CD8-positive, alpha-beta memory T cell (primary cell): ENCODE measurements at places on chromosomes 2 and 18.

DNA sequence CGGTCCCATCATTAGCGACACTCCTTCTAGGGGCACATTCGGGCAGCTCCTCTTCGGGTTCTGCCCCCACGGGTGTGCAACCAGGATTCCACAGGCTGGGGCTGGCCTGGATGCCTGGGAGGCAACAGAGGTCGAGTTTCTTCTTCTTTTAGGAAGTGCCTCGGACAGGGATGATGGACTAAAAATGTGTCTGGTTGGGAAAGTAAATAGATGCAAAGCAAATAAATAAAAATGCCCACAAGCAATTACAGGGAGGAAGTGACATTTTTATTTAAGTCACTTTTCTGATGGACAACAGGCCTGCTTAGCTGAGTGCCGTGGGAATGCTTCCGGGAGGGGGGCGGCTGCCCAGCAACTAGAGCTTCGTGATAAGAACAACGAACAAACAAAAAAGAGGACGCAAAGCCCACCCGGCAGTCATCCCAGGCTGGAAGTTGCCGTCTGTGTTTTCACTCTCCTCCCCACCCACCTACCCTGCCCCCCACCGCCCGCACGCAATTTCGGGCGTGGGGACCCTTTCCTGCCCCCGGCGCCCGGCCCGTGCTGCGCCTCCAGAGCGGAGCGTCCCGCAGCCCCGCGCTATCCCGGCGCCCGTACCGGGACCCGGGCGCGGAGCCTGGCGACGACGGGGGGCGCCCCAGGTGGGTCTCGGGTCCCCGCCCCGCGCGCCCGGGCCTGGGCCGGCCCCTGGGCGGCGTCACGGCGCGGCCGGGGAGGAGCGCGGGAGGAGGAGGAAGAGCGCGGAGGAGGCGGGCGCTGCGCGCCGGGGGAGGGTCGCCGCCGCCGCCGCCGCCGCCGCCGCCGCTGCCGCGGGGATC, 412 bp upstream of the NCK2 start:
- peak; percentile 66 for DNase-seq

DNA sequence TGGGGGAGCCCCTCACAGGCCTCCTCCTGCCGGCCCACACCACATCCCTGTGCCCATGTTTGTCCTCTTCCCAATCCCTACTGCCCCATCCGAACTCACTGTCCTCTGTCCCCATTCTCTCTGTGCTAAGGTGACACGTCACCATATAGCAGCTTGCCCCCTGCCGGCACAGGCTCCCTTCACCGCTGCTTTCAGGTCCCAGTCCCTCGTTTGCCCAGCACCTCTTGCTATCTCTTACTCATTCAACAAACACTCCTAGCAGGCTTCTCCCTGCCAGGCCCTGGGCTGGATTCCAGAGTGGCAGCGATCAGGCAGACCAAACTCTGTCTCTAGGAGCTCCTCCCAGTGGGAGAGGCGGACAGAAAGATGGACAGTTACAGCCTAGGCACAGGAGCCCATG, 74.3 kb downstream of the TFCP2L1 start:
- DNase-seq, result no peak

DNA sequence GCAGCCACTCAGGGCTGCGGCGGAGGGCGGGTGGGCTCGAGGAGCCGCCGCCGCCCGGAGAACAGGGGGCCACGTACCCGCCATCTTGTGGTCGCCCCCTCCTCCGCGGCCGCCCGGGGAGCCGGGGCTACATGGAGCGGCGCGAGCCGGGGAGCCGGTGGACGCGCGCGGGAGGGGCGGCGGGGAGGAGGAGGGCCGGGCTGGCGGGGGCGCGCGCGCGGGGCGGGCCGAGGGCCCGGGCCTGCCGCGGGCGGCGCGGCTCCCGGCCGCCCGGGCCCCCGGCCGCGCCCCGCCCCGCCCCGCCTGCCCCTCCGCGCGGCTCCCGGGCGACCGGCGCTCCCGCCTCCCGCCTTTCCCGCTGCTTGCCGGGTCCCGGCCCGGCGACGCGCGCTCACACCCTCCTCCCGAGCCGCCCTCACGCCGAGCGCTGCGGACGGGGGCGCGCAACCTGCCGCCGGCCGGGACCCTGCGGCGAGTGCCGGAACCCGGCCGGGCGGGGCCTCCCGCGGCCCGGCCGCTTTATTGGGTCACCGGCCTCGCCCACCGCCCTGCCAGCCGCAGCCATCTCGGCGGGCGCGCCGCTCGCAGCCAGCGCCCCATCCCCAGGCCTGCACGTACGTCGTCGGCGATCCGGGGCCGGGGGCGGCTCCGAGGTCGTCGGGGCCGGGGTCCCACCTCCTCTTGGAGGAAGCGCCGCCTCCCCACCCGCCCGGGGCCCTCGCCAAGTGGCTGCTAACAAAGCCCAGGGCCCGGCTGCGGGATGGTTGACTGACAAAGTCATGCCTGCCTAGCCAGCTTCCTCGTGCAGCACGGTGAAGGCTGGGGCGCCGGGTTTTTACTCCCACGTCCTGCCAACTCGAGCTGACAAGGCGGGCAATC, at the start of gene PPP4R1:
Gene PPP4R1, minus strand, starts transcription at position 159 of the 879 bp plus-strand sequence. Its CDS starts 75 bp downstream, at position 84.
- DNase-seq, result peak; percentile 58

DNA sequence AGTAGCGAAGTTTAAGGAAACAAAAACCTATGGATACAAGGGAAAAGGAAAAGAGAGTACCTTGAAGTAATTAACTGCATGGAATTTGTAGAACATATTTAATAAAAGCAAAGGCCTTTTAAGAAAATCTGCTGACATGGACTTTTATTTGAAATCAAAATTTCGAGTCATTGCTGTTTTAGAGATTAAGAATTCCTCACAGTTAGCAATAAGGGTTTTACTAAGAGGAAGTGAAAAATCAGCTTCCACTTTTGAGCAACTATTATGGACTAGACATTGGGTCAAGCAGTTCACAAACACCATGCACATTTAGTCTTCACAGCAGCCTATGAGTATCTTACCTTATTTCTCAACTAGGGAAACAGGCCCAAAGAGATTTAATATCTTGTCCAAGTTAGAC, 876.3 kb downstream of the BCL11A start:
- DNase-seq, result no peak

- DNase-seq, result no peak
Observed at GRCh38 chr2:180728928-180729559, 251.4 kb upstream of the UBE2E3 start.

GRCh38 chr2:179262077-179262660, 2.5 kb downstream of the SESTD1 start:
- no peak for DNase-seq

DNA sequence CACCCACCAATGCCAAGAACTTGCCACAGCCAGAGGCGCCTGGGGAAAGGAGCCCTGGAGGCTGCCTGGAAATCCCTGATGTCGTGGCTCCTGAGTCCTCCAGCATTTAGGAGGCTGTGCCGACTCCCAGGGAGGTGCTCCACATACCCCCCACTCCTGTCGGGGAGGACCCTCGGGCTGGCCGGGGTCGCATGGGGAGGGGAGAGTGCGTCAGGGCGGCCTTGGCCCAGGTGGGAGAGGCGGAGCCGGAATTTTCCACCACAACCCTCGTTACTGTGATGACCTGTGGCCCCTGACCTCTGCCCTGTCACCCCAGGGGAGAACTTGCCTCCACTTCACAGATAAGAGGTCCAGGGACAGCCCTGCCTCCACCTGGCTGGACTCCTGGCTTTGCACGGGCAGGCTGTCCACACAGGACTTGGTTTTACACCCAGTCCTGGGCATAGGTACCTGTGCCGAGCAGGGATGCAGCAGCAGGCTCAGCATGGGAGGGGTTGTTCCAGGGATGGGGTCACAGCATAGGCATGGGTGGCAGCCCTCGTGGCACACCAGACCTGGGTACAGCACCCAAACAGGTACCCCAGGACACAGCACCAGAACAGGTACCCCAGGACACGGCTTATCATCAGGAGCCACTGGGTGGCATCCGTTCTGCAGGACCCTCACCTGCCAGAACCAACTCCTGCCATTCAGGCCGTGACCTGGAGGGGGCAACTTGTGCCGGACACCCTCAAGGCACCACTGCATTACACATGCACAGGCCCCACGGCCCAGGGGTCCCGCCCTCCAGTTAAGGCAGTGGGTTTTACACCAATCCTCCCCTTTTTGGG, 12.3 kb upstream of the AGXT start:
- DNase-seq, result no peak

- no peak for DNase-seq
Observed at GRCh38 chr18:39051013-39051412, 1485.4 kb upstream of the CELF4 start.

- DNase-seq, result no peak
Observed at GRCh38 chr2:1606046-1606400, 138.3 kb downstream of the PXDN start.

- DNase-seq, result no peak
Observed at GRCh38 chr2:121502781-121503180, 27.9 kb upstream of the RNU4ATAC start.

GRCh38 chr18:62479574-62479973, 43.3 kb upstream of the ZCCHC2 start:
- no peak for DNase-seq
